ENCODE measurements at places on chromosomes 12 and 14.

- no peak for DNase-seq
These were observed 66.5 kb downstream of the TRAFD1 start for GRCh38 chr12:112191840-112192321.

- no peak for DNase-seq
These were observed 12.3 kb downstream of the GPX2 start for GRCh38 chr14:64930085-64930843.

DNA sequence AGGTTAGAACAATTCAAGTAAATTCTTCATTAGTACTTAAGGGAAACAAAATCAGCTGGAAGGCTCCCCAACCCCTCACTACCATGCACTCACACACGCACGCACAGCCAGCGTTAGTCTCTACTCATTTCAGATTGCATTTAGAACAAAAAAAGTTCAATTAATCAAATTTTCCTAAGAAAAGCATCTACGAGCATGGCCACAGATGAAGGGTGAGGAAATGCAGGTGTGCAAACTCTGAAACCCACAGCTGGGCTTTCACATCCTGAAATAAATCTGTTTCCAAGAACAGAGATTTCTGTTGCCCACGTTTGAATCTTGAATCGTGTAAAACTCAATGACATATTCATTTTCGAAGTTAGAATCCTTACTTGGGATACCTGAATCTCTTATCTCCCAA, 62.6 kb downstream of the SEL1L start:
- DNase-seq, result no peak

GRCh38 chr12:40834321-40834720, 142.1 kb downstream of the CNTN1 start:
- no peak for DNase-seq

- DNase-seq, result no peak
These were observed 107.7 kb upstream of the BCAT1 start for GRCh38 chr12:25056486-25057130.

DNA sequence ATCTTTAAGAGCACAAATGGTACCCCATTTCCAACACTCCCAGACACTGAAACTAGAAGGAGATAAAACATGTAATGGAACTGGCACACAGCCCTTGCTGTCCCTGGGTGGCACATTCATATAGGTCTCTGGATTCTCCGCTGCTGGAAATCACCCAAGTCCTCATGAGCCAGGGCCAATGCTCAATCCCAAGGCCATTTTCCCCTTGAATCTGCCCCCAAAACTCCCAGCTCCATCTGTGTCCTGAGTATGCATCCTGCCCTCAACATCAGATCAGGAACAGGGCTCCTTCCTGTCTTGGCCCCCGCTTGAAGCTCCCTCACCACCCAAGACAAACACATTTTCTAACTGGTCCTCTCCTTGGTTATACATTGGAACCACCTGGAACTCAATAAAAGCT, 24.6 kb downstream of the KRT76 start:
- DNase-seq, result no peak

- no peak for DNase-seq
These were observed 416.6 kb downstream of the ZFP36L1 start for GRCh38 chr14:68376067-68376779.

DNA sequence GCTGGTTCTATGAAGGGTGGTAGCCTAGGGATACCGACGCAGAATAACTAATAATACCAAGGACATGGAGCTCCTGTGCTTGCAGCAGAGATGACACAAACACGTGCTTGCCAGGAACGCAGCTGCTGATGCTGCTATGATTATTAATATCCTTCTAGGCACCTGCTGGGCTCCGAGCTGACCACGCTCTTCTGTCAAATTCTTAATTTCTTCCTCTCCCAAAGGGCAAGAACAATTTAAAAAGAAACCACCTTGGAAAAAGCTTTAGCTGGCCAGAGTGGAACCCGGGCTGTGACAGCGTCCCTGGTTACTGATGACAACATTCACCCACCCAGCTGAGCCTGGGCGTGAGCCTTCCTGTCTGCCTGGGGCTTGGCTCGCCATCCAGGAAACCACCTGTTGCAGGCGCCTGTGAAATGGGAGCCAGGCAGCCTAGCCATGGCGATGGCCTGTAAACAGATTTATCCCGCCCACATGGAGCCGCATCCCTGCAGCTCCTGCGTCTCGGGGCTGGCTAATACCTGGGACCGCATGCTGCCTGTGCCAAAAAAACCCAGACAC, 28.8 kb downstream of the CLMN start:
- peak; percentile 89 for DNase-seq

DNA sequence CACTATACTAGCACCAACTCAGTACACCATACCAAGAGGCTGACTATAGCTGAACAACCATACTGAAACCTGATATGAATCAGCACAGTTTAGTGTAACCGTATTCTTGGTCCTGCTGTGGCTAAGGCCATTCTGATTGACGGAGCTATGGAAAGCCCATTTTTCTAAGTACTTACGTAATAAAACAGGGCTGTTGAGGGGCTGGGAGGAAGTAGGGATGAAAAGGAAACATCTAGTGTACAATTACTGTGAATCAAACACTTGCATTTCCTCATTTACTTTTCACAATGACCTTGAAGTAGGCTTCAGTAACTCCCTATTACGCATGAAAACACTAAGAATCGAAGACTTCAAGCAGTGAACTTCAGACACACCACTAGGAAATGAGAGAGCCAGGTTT, 198.2 kb downstream of the BTG1 start:
- DNase-seq, result no peak

GRCh38 chr12:22254478-22254877, 80.0 kb downstream of the ST8SIA1 start:
- DNase-seq, result no peak

DNA sequence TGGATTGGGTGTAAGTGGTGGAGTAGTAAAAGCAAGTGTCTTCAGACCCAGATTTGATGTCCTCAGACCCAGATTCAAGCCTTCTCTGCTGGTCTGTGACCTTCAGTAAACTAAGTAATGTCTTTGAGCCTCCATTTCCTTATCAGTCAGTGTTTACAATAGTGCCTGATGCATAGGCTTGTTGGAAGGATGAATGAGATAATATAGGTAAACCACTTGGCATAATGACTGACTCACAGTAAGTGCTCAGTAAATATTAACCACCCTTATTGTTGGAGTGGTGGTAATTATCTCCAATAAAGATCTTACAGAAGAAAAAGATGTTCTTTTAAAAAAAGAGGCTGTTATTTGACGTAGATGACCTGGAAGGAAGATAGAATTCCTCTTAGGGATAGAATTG, 86.2 kb downstream of the IGF1 start:
- DNase-seq, result no peak

- peak; percentile 57 for DNase-seq
These were observed 408 bp upstream of the KRT72 start for GRCh38 chr12:52601671-52602070.

DNA sequence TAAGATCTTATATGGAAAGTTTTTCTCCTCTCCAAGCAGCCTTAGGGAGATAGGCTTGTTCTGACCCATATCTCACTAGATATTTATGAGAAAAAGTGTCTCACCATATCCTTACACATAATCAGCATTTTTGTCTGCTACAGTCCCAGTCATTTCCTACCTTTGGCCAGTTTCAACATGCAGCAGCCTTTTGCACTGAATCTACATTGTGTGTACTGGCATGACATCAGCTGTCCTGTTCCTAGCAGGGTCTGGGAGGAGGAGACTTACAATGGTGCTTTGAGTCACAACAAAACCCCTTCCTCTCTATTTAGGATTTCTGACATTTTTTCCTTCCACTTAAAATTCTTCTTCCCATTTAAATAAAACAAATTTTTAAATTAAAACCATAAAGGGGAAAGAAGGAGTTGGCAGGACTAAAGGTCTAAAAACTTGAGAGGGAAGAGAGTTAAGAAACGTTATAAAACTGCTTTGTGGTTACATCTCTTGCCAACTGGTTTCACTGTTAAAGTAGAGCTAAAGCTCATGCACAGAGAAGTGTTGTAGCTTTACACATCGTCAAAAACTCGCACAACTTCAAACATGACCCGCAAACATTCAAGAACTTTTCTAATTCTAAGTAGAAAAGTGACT, 53.3 kb upstream of the CERS5 start:
- DNase-seq, result no peak

- DNase-seq, result no peak
These were observed 2.3 kb upstream of the PSME1 start for GRCh38 chr14:24133735-24134134.

- DNase-seq, result no peak
These were observed 26.8 kb downstream of the DICER1 start for GRCh38 chr14:95130549-95130948.

GRCh38 chr12:75439048-75439447, 41.5 kb upstream of the GLIPR1 start:
- DNase-seq, result no peak

- DNase-seq, result no peak
These were observed 37.2 kb downstream of the SUPT16H start for GRCh38 chr14:21346532-21347135.

GRCh38 chr14:104290756-104291122, 152.4 kb downstream of the KIF26A start:
- DNase-seq, result peak; percentile 88

- no peak for DNase-seq
These were observed 251.6 kb downstream of the BCAT1 start for GRCh38 chr12:24697295-24697694.

- DNase-seq, result no peak
These were observed 6.3 kb downstream of the STYK1 start for GRCh38 chr12:10667581-10667980.

- no peak for DNase-seq
These were observed 22.6 kb downstream of the FGF6 start for GRCh38 chr12:4422985-4423384.

DNA sequence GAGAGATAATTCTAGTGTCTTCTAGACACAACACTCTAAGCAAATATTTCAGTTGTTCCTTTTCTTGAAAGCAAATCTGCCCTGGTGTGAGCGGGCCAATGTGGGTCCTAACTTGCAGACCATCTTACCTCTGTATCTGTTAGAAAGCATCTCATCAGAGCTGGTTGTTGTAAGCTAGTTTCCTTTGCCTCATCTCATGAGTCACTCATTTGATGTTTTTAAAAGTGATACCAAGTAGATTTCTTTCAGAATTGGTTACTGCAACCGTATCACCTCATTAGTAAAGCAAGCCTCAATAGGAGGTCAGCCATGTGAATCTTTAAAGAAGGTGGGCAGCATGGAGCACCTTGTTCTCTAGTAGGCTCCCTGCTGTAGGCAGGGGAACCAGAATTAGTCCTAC, 78.6 kb downstream of the DAAM1 start:
- no peak for DNase-seq

DNA sequence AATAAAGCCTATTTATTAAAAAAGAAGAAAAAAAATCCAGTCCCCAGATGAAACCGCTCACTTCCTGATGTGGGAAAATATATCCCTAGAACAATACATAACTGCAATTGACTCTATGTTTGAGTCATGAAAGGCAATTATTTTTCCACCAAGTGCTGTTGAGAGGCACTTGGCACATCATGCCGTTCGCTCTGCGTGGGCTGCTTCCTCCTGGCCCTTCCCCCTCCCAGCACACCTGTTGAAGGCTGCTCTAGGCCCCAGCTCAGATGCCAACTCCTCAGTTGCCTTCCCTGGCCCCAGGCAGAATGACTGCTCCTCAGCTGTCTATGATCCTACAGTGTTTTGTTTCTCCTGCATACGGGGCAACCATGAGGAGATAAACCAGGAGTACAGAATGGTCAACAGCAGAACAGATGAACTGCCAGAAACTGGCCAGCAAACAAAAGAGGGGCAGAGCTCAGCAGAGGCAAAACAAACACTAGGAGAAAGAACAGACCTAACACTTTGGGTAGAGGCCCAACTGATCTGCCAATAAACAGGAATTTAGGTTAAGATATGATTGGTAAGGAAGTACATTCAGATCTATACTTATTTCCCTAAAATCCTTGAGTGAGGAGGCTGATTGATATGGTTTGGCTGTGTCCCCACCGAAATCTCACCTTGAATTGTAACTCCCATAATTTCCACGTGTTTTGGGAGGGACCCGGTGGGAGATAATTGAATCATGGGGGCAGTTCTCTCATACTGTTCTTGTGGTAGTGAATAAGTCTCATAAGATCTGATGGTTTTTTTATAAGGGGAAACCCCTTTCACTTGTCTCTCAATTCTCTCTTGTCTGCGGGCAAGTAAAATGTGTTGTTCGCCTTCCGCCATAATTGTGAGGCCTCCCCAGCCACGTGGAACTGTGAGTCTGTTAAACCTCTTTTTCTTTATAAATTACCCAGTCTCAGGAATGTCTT, 58.6 kb downstream of the SLC38A1 start:
- no peak for DNase-seq

GRCh38 chr12:65944637-65945036, 120.4 kb downstream of the HMGA2 start:
- no peak for DNase-seq

- no peak for DNase-seq
These were observed 71.8 kb upstream of the NAP1L1 start for GRCh38 chr12:76156314-76156713.

- no peak for DNase-seq
These were observed 64.4 kb downstream of the RGS6 start for GRCh38 chr14:71996610-71997009.

- DNase-seq, result no peak
These were observed 97.3 kb upstream of the FZD10 start for GRCh38 chr12:130064999-130065398.

DNA sequence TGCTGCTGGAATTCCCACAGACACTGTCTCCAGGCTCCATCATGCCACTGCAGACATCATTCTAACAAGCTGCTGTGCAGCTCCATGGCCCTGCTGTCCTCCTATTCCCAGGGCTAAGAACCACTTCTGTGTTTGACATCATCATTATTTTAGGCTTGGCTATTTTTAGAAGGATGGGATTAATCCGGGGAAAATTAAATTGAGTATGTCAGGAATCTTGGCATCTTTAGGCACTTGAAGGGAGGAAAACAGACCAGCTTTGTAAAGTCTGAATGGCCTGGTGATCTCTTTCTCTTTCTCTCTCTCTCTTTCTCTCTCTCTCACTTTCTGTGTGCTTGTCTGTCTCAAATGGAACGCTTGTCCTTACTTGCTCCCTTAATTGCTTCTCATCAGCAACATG, 568.3 kb upstream of the FLRT2 start:
- DNase-seq, result no peak

- DNase-seq, result no peak
These were observed 440.8 kb downstream of the EGLN3 start for GRCh38 chr14:33510063-33510481.

DNA sequence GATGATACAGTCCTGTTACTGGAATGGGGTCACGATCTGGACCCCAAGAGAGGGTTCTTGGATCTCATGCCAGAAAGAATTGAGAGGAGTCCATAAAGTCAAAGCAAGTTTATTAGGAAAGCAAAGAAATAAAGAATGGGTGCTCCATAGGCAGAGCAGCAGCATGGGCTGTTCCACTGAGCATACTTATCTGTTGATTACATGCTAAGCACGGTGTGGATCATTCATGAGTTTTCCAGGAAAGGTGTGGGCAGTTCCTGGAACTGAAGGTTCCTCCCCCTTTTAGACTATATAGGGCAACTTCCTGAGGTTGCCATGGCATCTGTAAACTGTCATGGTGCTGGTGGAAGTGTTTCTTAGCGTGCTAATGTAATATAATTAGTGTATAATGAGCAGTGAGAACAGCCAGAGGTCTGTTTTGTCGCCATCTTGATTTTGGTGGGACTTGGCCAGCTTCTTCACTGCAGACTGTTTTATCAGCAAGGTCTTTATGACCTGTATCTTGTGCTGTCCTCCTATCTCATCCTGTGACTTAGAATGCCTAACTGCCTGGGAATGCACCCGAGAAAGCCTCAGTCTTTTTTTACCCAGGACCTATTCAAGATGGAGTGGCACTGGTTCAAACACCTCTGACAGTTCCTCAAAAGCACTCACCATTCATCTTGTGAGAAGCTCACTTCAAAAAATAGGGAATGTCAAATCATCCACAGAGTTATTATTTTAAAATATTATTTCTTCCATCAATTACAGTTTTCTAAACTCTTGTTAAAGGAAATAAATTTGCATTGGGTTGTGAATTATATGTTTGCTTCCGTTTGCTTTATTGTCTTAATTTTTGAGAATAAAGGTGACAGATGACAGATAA, 1358.8 kb upstream of the TMEM132C start:
- no peak for DNase-seq
